ENCODE measurements at places on chromosomes 12 and 14.

DNA sequence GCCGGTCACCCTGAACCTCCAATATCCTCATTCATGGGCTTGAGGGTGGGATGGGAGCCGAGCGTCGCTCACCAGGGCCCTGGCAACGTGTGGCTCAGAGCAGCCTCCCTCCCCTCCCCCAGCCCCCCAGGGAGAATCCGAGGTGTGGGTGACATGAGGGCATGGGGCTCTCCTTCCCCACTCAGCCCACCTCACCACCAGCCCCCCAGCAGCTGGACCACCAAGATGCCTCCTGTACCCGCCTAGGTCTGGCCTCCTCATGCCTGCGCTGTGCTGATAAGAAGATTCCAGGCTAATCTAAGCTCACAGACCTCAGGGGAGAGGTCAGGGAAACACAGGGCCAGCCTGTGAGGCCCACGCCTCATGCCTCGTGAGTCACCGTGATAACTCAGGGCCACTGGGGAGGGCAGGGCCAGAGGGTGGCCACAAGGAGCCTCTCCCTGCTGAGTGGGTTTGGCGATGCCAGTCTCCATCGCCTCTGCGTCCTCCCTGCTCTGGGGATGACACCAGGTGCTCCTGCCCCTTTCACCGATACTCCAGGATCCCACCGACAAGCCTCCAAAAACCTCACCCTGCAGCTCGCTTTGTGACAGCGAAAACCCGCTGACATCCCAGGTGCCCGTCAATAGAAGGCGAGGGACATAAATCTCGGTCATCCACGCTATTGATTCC lies 56.9 kb downstream of the TESC start:
- no peak for DNase-seq

GRCh38 chr14:100850841-100851585 lies 25.1 kb downstream of the MEG3 start:
- DNase-seq: no peak

- DNase-seq: no peak
These were observed 150.3 kb downstream of the DPF3 start for GRCh38 chr14:72743626-72744025.

- DNase-seq: no peak
These were observed 28.8 kb upstream of the TCL1B start for GRCh38 chr14:95657454-95657853.

DNA sequence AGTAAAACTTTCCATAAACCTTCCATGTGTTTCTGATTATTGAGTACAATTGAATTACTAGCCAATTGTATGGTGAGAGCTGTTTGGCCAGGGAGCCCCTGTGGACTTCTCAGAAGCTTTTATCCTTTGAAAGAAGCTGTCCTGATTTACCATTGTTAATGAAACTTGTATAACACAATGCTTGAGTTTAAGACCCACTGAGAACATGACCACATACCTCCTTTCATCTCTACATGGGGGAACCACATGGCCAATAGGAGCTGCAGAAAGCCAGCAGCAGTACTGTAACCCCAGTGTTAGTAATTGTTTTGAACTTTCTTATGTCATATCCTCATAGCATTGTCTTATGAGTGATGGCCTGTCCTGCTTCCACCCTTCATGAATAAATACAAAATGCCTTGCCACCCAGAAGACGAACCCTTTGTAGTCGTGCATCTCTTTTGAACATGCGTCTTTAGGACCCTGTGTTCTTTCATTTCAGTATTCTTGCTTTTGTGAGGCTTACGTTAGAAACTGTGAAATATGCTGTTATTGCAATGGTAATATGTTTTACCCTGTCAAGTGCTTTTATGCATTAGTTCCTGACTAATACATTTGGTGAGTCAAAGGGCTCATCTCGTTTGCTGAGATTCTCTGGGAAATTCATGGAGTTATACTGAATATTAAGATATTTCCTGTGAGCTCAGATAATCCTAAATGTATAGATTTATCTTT lies 815.7 kb downstream of the NRXN3 start:
- DNase-seq: peak; percentile 18

GRCh38 chr14:95480109-95480886 lies 36.2 kb downstream of the SYNE3 start:
- no peak for DNase-seq

- no peak for DNase-seq
These were observed 233.3 kb upstream of the DAAM1 start for GRCh38 chr14:58954901-58955861.

GRCh38 chr14:92631098-92631497 lies 117.3 kb downstream of the LGMN start:
- DNase-seq: no peak

DNA sequence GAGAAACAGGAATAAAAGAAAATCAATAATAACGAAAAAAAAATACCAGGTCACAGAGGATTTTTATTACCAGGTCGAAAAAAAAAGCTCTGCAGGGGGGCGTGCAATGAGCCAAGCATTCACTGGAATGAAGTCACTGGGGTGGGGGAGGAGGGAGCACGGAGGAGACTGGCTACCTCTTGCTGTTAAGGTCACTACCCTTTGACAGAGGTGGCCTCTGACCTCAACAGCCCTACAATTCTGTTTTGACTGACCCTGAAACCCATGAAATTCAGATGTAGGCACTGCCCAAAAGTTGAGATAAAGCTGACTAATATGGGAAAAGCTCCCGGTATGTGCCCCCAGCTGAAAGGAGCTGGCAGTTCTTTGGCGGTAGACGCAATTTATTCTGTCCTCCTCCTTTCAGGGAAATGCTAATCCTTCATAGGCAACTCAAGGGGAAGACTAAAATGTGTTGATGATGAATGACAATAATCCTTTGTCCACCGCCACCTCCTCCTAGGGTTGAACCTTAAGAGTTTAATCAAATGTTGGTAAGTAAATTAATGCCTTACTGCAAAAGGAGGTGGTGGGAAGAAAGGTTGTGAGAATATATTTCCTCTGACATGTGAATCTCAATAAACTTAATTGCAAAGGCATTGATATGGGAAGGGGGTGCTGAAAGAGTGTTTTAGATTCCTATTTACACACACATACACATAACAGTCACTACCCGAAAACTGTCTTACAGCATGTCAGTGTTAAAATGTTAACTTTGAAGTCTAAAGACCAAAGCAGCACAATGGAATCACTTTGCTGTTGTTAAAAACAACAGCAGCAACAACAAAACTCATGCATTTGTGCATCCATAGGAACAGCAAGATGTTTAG lies 6.3 kb upstream of the RIC8B start:
- DNase-seq: no peak

- DNase-seq: no peak
These were observed 65.4 kb downstream of the CLMN start for GRCh38 chr14:95254288-95254687.

DNA sequence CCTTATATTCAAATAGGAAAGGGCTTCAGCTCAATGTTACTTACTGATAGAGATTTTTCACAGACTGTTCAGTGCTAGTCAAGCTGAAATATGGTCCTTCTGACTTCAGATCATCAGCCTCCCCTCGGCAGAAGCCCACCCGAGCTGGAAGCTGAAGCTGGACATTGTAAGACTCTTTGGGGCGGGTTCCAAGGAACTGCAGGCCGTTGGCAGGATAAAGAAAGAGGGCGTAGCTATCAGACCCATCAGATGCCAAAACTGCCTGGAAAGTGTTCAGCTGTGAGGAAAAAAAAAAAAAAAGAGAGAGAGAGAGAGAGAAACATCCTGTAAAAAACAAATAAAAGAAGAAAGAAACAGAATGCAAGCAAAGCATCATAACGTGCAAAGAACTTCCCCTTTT lies 8.8 kb downstream of the NID2 start:
- DNase-seq: no peak

DNA sequence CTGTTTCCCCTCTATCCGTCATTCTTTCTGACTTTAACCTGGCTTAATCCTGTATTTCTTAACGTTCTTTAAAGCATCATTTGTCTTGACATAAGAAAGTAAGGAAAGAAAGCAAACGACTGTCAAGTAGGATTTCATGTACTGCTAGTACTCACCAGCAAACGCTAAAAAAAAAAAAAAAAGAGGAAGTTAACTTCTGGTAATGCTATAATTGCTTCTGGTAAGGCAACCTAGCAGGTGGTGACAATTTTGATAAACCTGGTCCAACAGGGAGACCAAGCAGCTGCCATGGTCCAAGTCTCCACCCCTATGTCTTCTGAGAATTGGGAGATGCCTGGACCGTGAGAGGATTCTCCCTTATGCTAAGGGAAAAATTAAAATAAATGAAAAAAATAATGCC lies 306.6 kb downstream of the DAD1 start:
- no peak for DNase-seq

DNA sequence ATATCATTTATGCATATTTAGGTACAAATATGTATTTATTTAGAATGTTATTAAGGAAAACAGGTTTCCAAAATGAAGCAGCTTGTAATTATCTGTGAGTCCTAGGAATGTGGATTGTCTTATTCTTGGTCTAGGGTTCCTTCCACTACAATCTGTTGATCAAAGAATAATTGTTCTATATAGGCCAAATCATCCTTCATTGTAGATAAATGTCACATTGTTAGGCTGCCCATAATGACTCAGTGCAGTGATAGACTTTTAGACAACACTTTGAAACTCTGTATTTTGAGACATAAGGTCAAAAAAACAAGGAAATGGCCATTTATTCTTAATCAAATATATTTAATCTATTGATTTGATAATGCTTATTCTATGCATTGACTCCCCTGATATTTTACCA lies 283.0 kb downstream of the ACSS3 start:
- no peak for DNase-seq

DNA sequence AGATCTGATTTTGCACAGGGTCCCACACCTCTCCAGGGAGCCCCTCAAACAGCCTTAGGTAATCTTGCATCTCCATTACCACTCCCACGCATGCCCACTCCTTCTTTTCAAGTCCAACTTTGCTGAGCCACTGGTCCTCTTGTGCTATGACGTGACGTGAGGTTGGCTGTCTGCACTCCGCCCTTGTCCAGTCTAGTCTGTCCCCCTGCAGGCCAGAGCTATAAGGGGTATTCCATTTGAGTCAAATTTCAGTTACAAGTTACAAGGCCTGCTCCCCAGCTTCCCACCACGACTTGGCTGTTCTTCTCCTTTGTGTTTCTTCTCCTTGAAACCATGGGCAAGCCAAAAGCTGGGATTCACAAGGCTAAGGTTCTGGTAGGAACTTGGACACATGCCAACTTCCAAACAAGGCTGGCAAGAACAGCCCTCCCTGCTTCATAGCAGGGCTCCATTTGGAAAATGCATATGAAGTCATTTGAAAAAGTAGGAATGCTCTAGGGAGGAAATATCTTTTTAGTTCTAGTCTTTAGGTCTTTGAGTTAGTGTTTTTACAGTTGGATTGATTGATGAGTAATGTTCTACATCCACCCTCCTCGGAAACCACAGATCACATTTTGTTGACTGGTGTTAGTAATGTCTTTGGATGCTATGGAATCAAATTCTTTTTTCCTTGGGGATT lies 49.1 kb downstream of the KCNA1 start:
- no peak for DNase-seq

DNA sequence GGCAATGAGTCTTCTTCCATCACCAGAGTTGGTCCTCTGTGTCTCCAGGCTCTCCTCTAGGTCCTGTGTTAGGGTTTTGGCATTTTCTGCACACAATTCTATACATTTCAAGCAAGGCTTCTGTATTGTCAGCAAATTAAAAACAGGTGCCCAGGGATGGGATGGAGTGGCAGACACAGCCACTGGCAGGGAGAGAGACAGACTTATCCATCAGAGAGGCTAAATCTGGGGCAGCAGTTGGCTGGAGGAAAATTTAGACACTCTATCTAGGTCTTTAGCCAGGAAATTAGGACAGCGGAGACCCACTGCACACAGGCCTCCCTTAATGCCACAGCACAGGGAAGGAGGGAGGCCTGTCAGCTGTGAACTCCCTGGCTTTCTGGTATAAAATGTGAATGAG lies 20.2 kb downstream of the PLEKHD1 start:
- DNase-seq: no peak

GRCh38 chr12:47193066-47193465 lies 113.3 kb upstream of the AMIGO2 start:
- no peak for DNase-seq

DNA sequence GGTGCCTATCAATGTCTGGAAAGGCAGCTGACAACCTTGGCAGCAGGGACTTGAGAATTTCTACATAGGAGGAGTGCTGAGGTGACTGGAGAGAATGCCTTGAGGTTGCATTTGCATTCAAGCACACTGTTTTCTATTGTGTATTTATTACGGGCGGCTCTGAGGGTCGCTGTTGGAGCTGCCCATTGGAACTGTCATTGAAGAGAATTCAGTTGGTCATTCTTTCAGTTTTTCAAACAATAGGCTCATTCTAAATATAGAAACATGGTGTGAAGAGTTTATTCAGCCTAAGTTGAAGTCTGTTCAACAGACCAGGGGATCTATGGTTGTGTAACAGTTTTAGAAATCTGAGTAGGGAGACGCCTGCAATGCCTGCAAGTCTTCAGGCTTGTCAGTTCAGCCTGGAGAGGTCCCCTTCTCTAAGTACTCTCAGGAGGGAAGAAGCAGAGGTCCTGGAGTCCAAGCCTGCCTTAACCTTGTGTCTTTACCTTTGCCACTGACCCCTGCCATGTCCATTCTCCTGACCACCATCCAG lies 9.8 kb upstream of the ABHD12B start:
- no peak for DNase-seq

DNA sequence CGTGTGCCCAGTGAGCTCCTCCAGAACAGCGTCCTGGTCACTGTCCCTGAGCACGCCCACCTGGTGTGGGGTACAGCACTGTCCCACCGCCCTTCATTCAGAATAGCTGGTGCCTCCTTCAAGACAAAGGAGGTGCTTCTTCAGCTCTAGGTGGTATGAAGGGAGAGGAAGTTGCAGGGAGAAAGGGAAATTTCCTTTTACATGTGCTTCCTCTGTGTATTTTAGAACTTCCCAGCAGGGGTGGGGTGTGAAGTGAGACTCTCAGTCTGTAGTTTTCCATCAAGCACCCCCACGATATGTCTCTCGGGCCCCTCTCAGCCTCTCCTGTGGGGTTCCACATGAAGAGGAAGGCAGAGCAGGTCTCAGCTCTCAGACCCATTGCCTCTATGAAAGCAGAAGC lies 1.2 kb upstream of the SLC6A12 start:
- no peak for DNase-seq

- DNase-seq: no peak
These were observed 500.0 kb downstream of the NOVA1 start for GRCh38 chr14:26097852-26098251.

GRCh38 chr12:21602774-21603173 lies 1.9 kb downstream of the GYS2 start:
- DNase-seq: no peak

GRCh38 chr14:95300002-95300696 lies 19.6 kb downstream of the CLMN start:
- DNase-seq: no peak

GRCh38 chr12:60173224-60174170 lies 577.7 kb downstream of the SLC16A7 start:
- DNase-seq: peak; percentile 15

GRCh38 chr14:81415781-81416180 lies 15.7 kb upstream of the STON2 start:
- DNase-seq: no peak

DNA sequence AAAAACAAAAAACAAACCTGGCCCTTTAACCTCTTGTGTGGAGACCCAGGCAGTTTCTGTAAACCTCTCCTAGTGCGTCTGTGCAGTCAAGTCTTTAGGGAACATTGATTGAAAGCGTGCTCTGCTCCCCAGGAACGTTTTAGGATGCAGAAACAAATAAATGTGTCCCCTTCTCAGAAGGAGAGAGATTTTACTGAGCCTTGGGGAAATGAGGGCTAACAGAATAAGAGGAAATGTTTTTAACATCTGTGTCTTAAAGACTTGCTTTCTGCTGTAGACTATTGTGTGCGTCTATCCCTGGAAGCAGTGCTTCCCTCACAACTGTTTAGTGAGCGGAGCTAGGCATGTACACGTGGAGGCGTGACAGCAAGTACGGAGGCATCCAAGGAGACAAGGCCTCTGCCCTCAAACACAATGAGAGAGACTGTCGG lies 54.3 kb downstream of the TECPR2 start:
- DNase-seq: no peak

Measured in SK-N-DZ (cell line).